ENCODE measurements at places on chromosomes 2 and 18. TPM values are rescaled to one million over a fixed set of nuclear protein-coding genes. Genes with fewer than 3 reads are reported as not detected.

Gene TLK1
- 37.6 TPM for polyA plus RNA-seq

Gene IL36RN
- polyA plus RNA-seq, result not detected

Gene SCN3A
- polyA plus RNA-seq, result not detected

Gene FZD7
- not detected for polyA plus RNA-seq

Gene ANXA4
- 38.6 TPM for polyA plus RNA-seq

Gene DRC1
- not detected for polyA plus RNA-seq

Gene WDR7
- 21.9 TPM for polyA plus RNA-seq

Gene NT5DC4
- not detected for polyA plus RNA-seq

Gene MAP3K19
- polyA plus RNA-seq, result not detected

All from CD8-positive, alpha-beta memory T cell (primary cell).